ENCODE measurements at places on chromosomes 6 and 20.
A peak's percentile ranks its signal among the peaks of the same experiment; 100 is the strongest.

- DNase-seq = no peak
Observed at GRCh38 chr6:123747515-123747914, 56.1 kb upstream of the NKAIN2 start.

GRCh38 chr6:43231053-43231452, 1.8 kb upstream of the DNPH1 start:
- DNase-seq = no peak

- DNase-seq = no peak
Observed at GRCh38 chr6:80728830-80729229, 622.4 kb downstream of the BCKDHB start.

DNA sequence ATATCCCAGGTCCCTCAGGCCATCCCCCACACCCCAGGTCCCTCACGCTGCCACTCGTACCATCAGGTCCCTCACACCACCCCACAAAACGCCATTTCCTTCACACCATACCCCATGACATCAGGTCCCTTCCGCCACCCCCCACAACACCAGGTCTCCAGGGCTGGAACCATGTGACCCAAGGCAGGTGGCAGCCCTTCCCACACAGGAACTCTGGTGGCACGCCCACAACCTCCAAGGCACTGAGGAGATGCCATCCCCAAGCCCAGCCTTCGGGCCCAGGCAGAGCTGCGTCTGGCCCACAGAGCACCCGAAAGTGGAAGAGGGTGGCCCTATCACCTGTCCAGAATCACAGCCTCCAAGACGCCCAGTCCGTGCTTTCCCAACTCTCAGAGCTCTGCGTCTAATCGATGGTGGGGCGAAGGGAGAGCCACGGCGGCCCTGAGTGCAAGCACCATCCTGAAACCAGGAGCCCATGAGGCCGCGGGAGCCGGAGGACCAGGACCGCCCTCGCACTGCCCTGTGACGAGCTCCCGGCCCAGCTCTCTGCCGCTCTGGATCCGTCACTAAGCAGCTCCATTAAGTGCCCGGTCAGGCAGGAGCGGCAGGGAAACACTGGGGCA, 12.7 kb downstream of the TAF4 start:
- DNase-seq = no peak

- no peak for DNase-seq
Observed at GRCh38 chr6:132612449-132613108, 11.5 kb downstream of the TAAR2 start.

GRCh38 chr6:158655569-158656450, 6.0 kb downstream of the SYTL3 start:
- no peak for DNase-seq

- DNase-seq = no peak
Observed at GRCh38 chr6:38738261-38738660, 23.1 kb downstream of the DNAH8 start.

- DNase-seq = no peak
Observed at GRCh38 chr6:82270881-82271635, 23.5 kb upstream of the IBTK start.

- DNase-seq = no peak
Observed at GRCh38 chr6:94272327-94272726, 853.0 kb upstream of the EPHA7 start.

DNA sequence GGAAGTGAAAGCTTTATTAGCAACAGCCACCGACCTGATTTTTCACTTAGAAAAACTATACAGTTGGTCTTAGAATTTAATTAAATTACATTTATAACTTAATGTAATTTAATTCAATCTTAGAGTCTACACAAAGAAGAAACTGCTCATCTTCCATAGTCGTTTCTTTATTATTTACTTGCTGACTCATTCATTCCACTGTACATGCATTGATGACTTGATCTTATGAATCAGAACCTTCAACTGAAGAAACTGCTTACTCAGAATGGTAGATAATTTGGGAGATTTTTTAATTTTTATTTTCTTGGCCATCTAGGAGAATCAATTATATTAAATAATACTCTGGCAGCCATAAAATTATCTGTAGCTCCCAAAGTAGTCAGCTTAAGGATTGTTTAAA, 1021.6 kb upstream of the FLRT3 start:
- DNase-seq = no peak

DNA sequence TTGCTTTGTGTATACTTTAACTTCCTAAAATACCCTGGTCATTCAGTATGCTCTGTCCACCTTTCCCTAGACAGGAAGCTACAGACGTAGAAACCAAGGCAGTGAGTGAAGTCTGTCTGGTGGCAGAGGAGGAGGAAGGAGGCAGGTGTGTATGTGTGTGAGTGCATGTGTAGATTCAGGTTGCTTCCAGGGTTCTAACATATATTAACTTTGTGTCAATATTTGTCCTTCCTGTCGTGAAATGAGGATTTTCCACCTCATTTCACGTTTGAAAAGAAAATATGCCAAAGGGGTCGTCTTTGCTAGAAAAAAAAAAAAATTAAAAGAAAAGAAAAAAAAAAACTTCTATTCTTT, 411.5 kb downstream of the PKHD1 start:
- no peak for DNase-seq

- DNase-seq = no peak
Observed at GRCh38 chr6:79941489-79942151, 5.7 kb downstream of the ELOVL4 start.

- DNase-seq = no peak
Observed at GRCh38 chr6:151385177-151385576, 6.2 kb downstream of the ZBTB2 start.

DNA sequence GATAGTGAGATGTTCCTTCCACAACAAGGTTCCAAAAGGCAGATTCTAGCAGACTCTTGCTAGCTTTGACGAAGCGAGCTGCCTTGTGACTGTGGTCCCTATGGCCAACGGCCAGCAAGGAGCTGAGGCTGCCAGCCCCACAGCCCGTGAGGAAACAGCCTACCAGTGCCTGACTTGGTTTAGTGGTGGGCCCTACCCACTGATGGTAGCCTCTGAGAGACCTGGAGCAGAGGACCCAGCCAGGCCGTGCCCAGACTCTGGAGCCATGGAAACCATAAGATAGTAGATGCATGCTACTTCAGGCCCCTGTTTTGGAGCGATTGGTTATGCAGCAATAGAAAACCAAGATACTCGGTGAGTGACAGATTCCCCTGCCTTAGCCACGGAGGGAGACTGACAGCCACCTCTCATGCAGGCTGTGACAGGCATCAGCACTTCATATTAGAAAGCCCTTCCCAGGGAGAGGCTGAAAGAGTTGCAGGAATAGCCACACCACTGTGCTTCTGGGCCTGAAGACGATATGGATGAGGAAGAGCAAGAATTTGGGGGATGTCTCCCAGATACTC, 19.2 kb downstream of the PSMG4 start:
- DNase-seq = no peak

DNA sequence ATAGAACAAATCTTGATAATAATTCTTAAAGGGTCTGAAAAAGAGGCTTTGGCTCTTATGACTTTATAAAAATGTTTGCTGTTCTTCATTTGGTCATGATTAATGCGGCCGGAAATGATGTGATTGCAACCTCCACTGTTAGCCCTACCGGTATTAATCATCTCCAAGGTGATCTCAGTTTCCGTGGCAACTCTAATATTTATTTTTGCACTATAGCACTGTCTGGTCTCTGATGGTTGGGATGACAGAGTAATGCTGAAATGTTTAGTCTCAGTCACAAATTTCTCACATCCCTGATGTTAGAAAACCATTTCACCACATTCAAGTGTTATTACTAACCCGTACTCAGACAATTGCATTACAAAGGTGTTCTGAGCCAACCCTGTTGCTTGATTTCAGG, 87.4 kb downstream of the TMEM200A start:
- DNase-seq = no peak

- no peak for DNase-seq
Observed at GRCh38 chr6:125303512-125303854, 1.7 kb upstream of the HDDC2 start.

DNA sequence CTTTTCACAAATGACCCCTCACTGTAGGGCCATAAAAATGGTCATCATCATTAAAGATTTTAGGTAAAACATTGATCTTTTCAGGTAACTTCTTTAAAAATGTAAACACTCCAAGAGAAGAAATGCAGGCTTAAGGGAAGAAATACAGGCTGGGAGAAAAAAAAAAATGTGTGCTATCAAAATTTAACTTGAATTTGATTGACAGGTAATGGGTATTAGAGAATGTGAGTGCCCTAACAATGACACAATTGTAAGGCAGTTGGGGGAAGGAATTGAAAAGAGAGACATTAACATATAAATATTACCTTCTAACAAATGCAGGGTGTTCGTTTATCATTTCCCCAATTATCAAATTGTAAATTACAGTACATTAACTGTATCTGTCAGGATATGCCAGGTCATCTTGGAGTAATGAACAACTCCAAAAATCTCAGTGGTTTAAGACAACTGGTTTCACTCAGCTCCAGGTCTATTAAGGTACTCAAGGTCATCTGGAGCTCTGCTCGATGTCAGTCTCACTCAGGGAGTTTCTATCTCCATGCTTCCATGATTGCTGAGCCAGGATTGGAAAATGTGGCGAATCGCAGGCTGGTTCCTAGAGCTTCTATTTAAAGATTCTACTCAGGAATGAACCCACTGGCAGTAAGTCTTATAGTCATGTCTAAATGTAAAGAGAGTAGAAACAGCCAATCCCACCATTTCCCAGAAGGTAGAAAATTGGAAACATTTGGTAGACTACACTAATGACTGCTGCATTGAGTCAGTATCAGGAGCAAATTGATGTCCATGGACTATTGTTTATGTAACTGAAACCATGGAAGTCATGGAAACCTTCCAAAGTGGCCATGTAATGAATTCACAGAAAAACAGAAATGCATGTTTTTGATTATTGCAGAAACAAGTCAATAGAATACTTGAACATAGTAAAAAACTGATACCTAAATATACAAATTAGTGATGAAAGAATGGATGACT, 55.6 kb downstream of the FRK start:
- no peak for DNase-seq

DNA sequence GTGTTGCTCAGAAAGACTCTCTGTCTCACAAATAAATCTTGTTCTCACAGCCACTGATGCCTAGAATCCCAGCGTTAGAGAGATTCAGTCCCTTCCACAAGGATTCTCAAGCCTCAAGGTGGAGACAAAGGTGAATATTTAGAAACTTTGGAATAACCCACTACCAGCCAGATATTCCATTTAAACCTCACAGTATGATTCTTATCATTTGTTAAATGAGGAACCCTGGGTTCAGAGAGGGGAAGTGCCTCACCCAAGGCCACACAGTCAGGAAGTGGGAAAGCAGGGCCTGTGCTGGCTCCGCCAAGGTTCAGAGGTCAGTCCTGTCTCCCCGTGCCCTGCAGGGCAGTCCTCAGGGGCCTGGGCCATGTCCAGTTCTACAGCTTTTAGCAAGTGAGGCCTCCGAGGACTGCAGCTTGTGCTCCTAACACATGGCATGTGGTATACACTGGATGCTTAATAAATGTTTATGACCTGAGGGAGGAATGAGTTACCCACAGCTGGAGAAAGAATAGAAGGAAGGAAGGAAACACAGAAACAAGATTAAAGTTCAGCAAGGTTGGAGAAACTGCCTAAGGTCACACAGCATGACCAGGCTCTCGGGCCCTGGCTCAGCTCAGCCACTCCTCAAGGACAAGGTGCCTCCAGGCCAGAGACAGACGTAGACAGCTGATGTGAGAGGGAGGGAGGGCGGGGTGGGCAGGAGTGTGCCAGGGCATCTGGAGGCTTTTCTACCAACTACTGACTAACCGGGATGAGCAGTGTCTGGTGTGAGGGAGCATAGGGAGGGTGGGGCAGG, 3.9 kb upstream of the TGM2 start:
- no peak for DNase-seq

- no peak for DNase-seq
Observed at GRCh38 chr6:161302949-161303348, 29.1 kb upstream of the AGPAT4 start.

- no peak for DNase-seq
Observed at GRCh38 chr20:47428851-47429336, 72.4 kb upstream of the ZMYND8 start.

GRCh38 chr6:34142061-34142998, 3.6 kb downstream of the GRM4 start:
- DNase-seq = no peak

GRCh38 chr6:106360410-106360988, at the start of gene CRYBG1:
Gene CRYBG1, plus strand, starts transcription at chr6:106360717. Its CDS starts 192 bp downstream, at chr6:106360909.
- DNase-seq = peak; percentile 62

- DNase-seq = no peak
Observed at GRCh38 chr6:129114636-129115391, 231.9 kb downstream of the LAMA2 start.

DNA sequence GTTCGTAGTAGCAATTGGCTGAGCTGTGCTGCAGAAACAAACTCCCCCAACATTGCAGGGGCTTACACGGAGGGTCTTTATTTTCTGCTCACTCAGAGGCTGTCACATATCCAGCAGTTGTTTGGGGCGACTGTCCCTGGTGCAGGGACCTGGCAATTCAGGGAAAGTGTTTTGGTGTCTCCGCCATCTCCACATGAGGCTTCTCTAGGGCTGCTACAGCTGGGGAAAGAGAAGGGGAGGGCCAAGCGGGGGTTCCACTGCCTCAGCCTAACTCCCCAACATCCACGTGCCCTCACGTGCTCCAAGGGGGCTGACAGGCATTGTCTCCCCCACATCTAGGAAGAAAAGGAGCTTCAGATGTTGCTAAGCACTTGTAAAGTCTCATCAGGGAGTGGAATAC, 61.3 kb upstream of the NXT1 start:
- no peak for DNase-seq

GRCh38 chr6:111354758-111355555, 128.1 kb downstream of the REV3L start:
- no peak for DNase-seq

- DNase-seq = no peak
Observed at GRCh38 chr6:107691062-107691751, 132.9 kb downstream of the SCML4 start.

DNA sequence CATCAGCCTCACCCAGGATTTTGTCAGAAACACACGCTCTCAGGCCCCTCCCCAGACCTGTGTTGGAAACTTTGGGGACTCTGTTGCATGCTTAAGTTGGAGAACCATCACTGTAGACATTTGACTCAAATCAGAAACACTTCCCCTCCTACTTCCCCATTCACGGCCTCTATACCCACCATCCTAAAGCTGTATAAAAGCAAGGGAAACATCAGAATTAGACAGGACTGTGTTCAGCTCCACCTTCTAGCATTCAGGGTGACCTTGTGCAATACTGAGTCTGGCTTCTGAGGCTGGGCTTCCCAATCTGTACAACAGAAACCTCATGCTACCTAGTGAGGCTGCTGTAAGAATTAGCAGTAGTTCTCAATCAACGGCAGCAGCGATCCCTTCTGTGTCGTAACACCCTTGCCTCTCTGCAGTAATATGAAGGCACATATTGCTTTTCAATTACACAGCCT, 252.3 kb downstream of the LY86 start:
- no peak for DNase-seq

DNA sequence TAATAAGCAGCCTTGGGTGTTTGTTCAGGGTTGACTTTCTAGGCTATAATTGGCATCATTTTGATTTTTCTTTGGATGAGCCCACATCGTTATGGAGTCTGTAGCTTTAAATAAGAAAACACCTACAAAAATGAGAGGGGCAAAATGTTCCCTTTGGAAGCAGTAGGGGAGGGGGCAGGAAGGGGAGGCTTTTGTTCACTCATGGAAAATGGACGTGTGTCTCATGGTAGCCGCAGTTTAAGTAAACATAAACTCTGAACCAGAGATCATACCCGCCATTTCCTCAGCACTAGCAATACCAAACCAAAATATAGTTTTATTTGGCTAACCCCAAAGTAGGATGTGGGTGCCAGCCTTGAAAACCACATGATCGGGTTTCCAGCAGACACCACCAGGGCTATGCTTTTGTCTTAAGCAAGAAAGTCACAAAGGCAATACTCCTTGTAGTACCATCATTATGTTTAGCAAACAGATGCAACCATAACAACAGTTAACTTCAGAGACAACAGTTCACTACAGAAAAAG, 572.5 kb upstream of the JAG1 start:
- no peak for DNase-seq

All from stimulated activated CD4-positive, alpha-beta T cell treated with anti-CD3 and anti-CD28 coated beads, Interleukin-4, amount 100 ng/mL, for 24 hours (primary cell).